ENCODE measurements at places on chromosomes 1 and 21.

GRCh38 chr1:230355128-230355527 lies 71.0 kb downstream of the PGBD5 start:
- no peak for DNase-seq

DNA sequence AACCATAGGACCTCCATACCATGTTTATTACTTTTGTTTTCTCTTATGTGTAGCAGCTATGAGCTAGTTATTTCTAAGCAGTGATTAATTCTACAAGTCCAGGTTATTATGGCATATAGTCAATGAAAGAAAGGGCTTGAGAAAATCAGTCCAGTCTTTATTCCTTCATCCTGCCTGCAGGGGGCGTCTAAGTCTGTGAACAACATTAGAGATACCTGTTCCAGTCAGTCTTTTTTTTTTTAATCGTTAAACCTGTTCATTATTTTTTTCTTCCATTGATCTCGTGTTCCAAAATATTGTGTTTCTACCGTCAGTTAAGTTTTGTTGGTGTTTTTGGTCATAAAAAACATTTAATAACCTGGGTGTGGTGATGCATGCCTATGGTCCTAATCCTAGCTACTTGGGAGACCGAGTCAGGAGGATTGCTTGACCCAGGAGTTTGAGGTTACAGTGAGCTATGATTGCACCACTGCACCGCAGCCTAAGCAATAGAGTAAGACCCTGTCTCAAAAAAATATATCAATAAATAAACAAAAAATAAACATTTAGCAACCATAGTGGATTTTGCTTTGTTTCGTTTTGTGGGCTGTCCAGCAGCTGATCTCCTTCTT lies 29.4 kb upstream of the CD2 start:
- no peak for DNase-seq

- no peak for DNase-seq
Observed at GRCh38 chr1:9244501-9245229, 10.1 kb downstream of the H6PD start.

DNA sequence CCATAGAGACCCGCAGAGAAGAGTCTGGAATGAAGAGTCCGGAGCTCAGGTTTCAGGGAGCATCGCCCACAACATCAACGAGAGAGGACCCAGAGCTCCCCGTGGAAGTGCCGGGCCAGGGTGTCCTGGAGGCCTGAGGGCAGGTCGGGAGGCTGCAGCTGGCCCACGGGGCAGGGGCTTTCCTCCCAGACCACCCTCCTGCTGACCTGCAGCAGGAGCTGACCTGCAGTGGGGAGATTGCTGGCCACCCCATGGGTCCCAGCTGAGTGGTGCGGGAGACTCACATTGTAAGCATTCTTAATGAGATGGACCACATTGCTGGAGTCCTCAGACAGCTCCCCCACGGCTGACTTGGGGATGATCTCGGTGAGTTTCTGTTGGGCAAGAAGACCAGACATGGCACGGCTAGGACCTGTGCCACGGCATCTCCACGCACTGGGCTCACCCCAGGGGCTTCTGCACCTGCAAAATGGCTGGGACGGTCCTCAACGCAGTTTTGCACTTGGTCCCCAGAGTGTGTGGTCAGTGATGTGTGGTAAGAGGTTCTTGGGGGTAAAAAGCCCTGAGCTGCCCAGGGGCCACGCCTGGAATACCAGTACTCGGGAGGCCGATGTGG lies 21.3 kb upstream of the PTTG1IP start:
- DNase-seq: no peak

DNA sequence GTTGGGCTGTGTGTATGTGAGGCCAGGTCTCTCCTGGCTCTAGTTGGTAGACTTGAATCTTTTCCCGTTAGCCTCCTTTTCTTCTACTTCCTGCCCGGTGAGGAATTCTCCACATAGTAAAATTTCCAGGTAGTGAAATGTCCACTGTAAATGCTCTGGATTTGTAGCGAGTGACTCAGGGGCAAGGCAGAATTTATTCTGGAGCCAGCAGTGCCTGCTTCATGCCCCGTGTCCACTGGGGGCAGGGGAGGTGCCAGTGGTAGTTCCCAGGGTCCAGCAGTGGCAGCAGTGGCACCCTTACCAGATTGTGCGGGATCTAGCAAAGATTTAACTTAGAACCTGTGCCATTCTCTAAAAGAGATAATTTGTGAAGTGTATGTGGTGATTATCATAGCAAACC lies 74.5 kb upstream of the USP24 start:
- DNase-seq: no peak

- DNase-seq: no peak
Observed at GRCh38 chr1:235888119-235888643, 21.5 kb upstream of the LYST start.
